ENCODE measurements at places on chromosomes 2 and 18. TPM values are rescaled to one million over a fixed set of nuclear protein-coding genes. Genes with fewer than 3 reads are reported as not detected.

- DNase-seq = no peak
Observed at GRCh38 chr2:158041400-158041799, 60.3 kb upstream of the UPP2 start.

The TMEFF2 gene
- total RNA-seq = not detected

DNA sequence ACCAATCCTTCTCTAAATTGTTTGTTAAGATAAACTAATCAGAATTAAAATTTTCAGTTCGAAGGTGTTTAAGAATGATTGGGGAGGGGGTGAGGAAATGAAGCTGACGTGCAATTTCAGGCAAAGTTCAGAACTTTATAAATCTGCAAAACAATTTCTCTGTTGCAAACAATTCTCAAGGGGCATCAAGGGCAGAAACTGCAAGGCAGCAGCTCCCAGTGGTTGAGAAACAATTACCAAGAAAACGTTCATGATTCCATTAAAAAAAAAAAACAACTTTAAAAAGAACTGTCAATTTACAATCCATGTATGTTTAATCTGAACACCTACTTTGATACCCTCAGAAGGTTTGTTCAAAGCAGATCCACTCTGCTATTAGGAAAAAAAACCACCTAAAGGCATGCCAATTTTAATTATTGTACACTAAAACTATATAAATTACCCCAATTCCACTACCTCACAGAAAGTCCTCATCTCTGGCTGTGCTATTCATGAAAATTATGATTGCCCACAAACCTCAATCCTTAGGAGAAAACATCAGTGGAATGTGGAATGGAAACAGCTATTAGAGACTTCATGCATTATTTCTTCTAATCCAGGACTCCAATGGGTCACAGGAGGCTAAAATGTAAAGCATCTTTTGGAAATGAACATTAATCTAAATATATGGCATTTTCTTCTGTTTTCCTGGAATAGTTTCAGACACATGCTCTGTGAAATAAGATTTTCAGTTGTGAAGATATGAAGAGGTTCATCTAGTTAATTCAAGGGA is 119.9 kb upstream of the ACVR1C start:
- no peak for DNase-seq

- DNase-seq = no peak
Observed at GRCh38 chr2:112777036-112777435, 7.3 kb downstream of the IL1A start.

The CPSF3 gene
- total RNA-seq = 75.0 TPM

DNA sequence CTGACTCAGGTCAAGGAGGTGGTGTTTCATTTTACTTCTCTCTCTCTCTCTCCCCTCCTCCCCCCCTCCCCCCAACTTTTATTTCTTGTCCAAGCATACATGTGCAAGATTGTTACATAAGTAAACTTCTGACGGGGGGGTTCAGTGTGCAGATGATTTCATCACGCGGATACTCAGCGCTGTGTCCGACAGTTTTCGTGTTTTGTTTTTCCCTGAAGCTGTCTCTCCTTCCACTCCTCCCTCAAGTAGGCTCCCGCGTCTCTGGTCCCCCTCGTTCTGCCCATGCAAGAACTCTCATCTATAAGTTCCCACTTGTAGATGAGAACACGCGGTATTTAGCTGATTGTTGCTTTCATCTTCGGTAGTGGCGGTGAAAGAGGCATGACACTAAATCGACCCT is 111.0 kb upstream of the ANKRD30BL start:
- no peak for DNase-seq

- peak; percentile 63 for DNase-seq
Observed at GRCh38 chr2:99489063-99489760, 605 bp downstream of the REV1 start.

DNA sequence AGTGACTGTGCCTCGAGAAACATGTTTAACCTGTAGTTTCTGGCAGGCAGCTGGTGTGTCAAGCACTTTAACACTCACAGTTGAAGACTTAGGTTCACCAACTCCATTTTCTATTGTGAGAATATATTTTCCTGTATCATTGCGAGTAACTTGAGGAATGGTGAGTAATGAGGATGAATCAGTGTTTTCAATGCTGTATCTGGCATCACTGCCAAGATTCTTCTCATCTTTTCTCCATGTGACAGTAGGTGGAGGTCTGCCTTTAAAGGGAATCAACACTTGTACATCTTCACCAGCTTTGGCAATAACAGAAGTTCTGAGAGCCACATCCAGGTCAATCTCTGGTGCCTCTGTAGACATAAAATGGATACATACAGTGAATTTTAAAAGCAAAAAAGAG is 72.8 kb downstream of the PLEKHA3 start:
- DNase-seq = no peak

GRCh38 chr2:85997017-85997970 is 108.4 kb downstream of the POLR1A start:
- DNase-seq = no peak

- no peak for DNase-seq
Observed at GRCh38 chr18:9101730-9102507, 580 bp upstream of the NDUFV2 start.

The KLHL41 gene
- total RNA-seq = 0.34 TPM

- DNase-seq = no peak
Observed at GRCh38 chr2:36695746-36696415, 626 bp upstream of the VIT start.

The VWC2L gene
- total RNA-seq = not detected

DNA sequence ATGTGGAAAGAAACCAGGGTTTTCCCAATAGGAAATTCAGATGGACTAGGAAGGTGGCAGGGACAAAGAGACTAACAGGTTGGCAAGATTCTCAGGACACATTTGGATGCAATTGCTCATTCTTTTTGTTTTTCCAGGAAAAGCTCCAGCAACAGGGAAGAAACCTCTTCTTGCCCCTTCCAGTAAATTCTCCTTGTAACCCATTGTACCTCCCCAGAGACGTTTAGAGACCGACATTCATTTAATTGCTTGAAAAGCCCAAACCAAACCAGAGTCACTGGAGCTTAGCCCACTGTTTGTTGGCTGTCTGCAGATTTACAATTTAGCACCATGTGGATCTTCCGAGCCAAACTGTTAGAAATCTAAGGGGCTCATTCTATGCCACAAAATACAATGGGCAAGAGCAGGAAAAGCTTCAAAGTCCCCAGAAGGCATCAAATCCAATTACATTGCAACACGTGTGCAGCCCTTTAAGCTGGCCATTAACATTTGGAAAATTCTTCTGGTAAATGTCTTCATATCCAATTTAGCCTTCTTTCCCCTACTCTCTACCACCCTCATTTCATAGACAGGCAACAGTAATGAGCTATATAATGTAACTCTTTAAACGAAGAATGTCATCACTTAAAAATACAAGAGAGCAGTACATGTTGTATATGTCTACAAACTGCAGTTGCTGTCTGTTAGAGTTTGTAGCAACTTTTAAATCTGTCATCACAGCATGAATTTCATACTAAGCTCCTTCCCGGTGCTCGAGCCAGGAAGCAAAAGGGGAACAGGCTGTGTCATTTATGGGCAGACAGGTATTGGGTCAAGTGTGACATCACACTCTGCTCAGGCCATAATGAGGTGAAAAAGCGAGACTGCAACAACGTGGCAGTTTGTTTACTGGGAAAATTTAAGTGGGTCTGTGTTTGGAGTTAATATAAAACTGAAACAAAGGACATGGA is 235.6 kb upstream of the HNRNPA3 start:
- DNase-seq = no peak

The CTLA4 gene
- 132 TPM for total RNA-seq

The SIX3 gene
- not detected for total RNA-seq

DNA sequence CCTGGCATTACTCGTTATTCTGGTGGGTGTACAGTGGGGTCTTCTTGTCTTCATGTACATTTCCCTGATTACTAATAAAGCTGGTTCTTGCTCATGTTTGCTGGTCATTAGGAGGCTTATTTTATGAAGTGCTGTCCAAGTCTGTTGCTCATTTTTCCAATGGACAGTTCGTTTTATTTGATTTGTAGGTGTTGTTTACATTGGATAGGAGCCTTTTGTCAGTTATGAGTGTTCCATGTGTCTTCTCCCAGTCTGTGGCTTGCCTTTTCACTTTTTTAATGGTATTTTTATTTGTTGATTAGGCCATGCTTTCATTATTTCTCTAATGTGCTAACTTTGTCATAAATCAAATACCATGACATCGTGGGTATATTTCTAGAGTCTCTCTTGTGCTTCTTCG is 51.9 kb downstream of the CEP192 start:
- no peak for DNase-seq

DNA sequence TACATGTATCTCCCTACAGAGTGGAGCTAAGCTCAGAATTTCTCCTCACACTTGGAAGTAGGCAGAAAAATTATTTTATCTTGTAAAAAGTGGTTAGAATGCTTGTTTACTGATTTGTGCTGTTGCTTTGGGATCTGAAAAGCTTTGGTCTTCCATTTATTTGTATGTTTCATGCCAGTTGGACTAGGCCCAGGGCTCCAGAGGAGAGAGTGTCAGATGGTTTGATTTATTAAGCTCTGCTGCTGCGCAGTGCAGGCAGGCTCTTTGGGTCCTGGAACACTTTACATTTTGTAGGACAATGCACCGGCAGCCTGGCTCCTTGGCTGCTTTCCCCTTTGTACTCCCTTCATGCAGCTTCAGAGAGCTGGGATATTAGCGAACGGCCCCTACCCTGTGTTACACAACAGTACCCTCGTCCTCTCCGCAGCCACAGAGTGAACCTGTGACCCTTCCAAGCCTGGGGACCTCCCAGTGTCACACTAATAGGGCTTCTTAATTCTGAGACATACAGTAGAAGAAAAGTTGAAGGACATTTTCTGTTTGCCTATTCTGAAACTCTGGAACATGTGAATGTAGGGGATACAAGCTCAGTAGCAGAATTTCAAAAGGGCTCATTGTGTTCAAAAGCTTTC is 56.7 kb upstream of the EML6 start:
- DNase-seq = no peak

The SPATA3 gene
- 1.9 TPM for total RNA-seq

DNA sequence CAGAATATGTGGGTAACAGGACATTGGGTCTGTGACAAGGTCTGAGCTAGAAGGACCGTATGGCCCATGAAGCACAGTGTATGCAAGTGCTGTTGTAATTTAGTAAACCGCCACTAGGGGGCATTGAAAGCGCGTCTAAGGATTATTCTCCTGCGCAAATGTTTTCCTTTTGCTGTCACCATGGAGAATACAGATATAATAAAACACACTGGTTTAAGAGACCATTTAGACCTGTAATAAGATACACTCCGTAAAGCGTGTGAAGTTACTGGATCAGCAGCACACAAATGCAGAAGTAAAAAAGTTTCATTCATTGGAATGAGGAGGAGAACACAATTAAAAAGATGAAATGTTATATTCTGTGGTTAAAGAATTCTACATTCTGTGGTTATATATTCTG is 272.4 kb downstream of the AGAP1 start:
- peak; percentile 67 for DNase-seq

The VSNL1 gene
- not detected for total RNA-seq

The ZNF385B gene
- not detected for total RNA-seq

The G6PC2 gene
- total RNA-seq = not detected

The SRD5A2 gene
- total RNA-seq = not detected

DNA sequence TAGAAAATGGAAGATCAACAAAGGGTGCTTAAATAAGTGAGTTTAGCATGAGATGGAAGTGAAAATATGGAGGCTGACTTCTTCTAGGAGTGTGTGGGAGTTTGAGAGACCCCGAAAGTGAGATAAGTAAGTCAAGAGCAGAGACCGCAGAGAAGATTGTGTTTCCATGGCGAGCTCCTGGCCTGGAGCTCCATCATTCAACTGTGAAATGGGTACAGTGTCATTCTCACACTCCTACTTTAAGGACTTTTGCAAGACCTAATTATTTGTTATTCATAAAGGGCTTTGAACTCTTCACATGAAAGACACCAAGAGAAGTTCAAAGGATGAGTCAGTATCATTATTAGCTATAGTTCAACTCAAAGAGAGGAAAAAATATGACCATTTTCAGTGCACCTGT is 134.2 kb upstream of the PIK3C3 start:
- DNase-seq = no peak

DNA sequence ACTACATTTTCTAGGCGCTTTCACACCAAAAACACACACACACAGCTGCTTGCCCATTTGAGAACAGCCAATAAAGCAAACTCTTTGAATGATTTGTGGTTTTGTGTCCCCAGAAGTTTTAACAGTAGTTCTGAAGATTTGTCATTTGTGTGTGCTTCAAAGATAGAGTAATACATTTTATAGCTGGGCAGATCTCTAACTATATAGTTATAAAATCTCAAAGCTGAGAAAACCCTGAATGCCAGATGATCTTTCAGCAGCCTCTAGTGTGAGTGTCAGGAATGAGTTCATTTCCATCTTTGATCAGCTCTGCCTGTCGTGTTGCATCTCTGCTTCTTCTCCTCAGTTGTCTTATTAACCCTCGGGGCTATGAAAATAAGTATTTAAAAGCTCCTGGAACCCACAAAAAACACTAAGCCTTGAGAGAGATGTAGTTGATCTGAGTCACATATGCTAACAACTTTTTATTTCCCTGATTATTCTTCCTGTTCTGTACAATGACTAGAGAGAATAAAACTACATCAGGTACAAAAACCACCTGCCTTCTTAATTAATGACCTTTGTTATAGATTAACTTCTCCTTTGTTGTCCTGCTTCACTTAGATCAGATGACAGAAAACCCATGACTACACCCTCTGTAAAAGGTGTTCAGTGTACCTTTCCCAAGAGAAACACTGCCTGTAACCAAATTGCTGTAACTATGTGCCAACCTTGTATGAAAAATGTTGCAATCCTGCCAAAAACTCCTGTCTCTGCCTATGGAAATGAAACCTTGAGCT is 30.0 kb upstream of the SLC3A1 start:
- DNase-seq = no peak

DNA sequence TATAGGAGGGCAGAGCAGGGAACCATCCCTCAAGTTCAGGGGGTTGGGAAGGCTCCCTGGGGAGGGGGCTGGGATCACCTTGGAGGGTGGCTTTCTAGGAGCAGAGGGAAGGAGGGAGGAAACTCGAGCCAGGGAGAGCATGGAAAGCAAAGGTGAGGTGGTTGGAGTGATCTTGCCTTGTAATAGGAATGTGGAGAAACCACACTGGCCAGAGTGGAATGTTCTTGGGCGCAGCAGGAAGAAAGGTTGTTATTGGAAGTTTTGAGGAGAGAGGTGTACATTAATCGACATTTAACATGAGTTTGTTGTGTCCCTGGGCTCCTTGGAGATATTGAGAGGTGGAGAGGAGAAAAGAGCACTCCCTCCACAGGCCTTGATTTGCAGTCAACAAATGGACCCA is 272.2 kb downstream of the PRKCE start:
- DNase-seq = no peak

GRCh38 chr2:25664183-25664964 is 9.0 kb downstream of the DTNB start:
- peak; percentile 37 for DNase-seq
